ENCODE measurements at places on chromosomes 11 and 22.
A peak's percentile ranks its signal among the peaks of the same experiment; 100 is the strongest.

DNA sequence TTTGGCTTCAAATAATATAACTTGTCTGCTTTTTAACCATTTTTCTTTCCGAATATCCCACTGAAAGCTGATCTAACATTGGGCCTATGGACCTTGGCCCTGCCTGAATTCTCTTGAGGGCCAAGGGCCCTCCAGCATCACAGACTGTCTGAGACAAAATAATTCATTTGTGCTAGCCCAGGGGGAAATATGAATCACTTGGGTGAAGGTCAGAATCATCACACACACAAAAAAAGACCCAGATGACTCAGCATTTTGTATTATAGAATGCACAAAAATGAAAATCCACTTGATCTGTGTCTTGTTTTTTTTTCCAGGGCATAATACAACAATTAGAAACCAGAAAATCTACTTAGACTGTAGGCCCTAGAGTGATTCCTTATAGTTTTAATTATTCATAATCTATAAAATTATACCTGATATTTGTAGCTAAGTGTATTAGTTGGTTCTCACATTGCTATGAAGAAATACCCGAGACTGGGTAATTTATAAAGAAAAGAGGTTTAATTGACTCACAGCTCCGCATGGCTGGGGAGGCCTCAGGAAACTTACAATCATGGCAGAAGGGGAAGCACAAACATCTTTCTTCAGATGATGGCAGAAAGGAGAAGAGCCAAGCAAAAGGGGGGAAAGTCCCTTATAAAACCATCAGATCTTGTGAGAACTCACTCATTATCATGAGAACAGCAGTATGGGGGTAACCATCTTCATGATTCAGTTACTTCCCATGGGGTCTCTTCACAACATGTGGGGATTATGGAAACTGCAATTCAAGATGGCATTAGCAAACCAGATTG, 15.6 kb upstream of the RDX start:
- DNase-seq, result no peak

DNA sequence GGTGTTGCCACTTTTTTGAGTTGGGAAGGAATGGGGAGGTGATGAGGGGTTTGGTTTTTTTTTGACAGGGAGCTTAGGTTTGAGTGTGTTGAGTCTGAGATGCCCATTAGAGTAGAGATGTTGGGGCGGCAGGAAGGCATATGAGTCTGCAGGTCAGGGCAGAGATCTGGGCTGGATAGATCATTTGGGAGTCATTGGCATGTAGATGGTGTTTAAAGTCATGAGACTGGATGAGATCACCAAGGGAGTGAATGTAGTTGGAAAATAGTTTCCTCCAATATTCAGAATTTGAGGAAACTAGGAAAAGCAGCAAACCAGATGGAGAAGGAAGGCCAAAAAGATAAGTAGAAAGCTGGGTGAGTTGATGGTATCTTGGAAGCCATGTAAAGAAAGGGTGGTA, 2.1 kb upstream of the ANAPC15 start:
- DNase-seq, result no peak

GRCh38 chr11:59336176-59336575, 22.5 kb upstream of the OR5AN1 start:
- DNase-seq, result no peak

DNA sequence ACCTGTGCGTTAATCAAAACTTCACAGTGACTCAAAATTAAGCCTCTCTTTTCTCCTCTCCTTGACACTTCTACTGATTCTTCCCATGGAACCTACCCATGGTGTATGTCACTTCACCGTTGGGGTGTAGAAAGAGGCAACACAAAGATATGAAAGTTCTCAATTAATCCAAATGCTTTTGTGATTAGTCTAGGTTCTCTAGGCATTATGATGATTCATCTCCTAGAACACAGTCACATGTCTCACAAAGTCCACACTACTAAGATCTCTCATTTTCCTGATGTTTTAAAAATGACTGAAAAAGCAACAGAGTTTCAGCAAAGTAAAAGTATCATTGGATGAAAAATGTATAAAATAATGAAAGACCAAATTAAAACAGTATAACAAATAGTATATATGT, 13.7 kb upstream of the SCGB2A2 start:
- DNase-seq, result no peak

DNA sequence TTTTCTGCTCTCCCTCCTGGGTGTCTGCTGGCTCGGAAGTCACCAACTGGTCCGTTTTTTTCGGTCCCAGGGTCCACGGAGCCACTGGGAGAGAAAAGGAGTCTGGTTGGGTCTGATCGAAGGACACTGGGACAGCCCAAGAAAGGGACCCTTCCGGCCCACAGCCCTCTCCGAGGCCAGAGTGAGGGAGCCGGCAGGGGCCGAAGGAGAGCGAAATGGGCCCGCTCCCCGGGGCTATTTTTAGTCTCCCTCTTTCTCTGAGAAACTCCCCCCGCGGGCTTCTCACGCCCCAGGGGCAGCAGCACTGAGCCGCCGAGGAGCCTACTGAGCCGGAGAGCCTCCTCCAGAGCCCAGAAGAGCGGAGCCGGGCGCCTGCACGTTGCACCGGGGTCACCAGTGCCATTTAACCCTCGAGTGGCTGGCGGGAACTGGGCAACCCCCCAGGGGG, 1.9 kb downstream of the ESAM start:
- DNase-seq, result no peak

GRCh38 chr11:70603756-70604211, 205.5 kb downstream of the CTTN start:
- DNase-seq, result no peak

GRCh38 chr11:96062134-96062533, 138.2 kb upstream of the MTMR2 start:
- no peak for DNase-seq

GRCh38 chr11:91796999-91797398, 427.6 kb upstream of the FAT3 start:
- DNase-seq, result no peak

DNA sequence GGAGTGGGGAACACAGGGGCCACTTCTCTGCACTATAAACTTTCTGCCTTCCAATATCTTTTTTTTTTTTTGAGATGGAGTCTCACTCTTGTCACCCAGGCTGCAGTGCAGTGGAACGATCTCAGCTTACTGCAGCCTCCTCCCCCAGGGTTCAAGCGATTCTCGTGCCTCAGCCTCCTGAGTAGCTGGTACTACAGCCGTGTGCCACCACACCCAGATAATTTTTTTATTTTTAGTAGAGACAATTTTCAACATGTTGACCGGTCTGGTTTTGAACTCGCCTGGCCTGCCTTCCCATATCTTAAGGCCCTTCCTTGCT, 1.7 kb downstream of the SLC3A2 start:
- no peak for DNase-seq

DNA sequence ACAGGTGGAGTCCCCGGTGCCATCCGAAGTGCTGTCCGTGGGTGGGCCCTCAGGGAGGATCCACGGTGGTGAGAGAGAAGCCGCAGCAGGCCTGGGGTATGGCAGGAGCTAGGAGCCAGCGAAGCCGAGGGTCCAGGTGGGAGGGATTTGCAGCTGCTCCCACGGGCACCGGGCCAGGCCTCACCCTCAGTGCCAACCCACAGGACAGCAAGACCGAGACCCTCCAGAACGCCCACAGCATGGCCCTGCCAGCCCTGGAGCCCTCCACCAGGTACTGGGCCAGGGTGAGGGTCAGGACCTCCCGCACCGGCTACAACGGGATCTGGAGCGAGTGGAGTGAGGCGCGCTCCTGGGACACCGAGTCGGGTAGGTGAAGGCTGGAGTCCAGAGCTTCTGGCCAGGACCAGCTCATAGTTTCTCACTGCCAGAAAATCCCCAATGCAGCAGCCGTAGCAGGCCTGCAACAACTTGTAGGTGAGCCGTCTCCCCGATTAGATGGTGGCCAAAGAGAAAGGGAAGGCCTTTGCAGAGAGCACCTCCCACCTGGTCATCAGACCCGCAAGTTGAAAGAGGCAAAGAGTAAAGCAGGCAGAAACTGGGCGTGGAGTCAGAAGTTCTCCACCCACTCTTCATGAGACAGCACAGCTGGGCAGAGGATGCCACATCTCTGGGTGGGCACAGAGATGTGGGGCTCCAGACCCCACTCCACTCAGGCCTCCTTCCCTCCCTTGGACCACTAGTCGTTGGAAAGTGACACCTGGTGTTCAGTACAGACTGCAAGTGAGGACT, 20.4 kb downstream of the CSF2RB start:
- DNase-seq, result no peak

DNA sequence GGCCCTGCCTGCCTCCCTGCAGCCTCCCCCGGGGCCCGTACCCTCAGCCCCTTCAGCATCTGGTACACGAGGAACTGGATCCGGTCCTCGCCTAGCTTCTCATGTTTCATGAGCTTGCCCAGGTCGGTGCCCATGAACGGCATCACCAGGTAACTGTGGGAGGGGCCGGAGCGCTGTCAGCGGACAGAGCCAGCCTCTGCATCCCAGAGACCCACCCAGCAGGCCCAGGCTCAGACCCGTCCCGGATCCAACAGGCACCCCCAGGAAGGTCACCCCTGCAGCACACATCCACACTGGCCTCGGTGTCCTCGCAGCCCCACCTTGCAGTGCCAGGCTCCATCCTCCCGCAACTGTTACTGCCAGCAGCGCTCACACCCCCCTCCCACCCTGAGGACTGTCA, 4.4 kb downstream of the MAPK12 start:
- DNase-seq, result no peak

GRCh38 chr11:87444993-87445392, 407.3 kb downstream of the TMEM135 start:
- no peak for DNase-seq

GRCh38 chr11:22699388-22699787, 33.0 kb downstream of the GAS2 start:
- DNase-seq, result no peak

GRCh38 chr11:119666463-119667131, 62.4 kb downstream of the NECTIN1 start:
- DNase-seq, result peak; percentile 26

All from HAP-1 (cell line).